Stimulated activated CD8-positive, alpha-beta memory T cell treated with anti-CD3 and anti-CD28 coated beads, Interleukin-7, amount 100 ng/mL, for 24 hours (primary cell): ENCODE measurements at places on chromosomes 4 and X.

- no peak for DNase-seq
These were observed 288.3 kb downstream of the ARHGAP24 start for GRCh38 chr4:85763202-85763601.

DNA sequence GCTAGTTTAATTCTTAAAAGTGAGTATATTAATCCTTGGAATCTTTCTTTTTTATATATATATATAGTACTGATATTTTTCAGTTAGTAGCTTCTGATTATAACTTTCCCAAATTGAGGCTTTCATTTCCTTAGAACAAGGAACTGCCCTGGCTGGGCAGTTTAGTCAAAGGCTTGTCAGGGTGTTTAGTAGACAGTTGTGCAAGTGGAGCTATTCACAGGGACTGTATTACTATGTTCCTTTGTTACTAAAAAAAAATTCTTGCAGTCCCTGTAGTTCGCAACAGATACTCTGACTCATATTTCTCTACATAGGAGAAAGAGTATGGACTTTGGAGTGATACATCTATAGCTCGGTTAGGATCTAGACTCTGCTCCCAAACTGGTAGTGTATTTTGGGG is 20.8 kb downstream of the USO1 start:
- DNase-seq, result no peak

GRCh38 chr4:32032136-32032672 is 1312.0 kb downstream of the PCDH7 start:
- no peak for DNase-seq

DNA sequence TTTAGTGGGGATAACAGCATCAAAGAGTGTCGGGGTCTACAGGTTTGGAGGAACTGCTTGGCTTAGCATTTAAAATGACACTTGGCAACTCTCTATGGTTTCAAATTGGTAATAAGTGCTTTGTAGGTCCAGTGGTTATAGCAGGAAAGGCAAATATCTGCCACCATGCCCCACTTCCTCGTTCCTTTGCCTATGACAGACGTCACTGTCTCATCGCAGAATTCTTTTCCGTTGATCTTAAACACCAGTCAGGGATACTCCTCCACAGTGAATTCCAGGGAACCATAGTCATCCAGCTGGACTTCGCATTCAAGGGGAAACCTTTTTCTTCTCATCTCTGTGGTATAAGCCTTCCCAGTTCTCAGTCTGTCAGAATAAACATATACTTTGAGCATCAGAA is 319.1 kb downstream of the GPAT3 start:
- DNase-seq, result no peak

GRCh38 chr4:136395212-136395722 is 1137.0 kb downstream of the PCDH18 start:
- no peak for DNase-seq

DNA sequence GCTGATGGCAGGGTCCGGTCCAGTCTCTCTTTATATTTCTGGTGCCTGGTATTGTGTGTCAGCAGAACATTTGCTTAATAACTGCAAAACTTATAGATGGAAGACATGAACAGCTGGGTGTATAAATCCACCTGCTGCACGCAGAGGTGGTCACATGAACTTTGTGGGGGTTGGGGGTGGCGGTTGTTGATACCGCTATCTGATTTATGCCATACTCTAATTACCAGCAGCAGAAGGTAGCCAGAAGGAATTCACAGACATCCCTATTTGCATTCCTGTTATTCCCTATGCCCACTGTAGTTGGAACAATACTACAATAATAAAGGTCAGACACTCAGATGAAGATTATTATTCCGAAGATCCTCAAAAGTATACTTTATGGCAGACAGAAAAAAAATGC is 121.6 kb upstream of the PUDP start:
- DNase-seq, result no peak

- no peak for DNase-seq
These were observed 561.5 kb upstream of the PCDH10 start for GRCh38 chr4:132587626-132588025.

- no peak for DNase-seq
These were observed 5.7 kb upstream of the TMEM150C start for GRCh38 chr4:82567444-82567843.

DNA sequence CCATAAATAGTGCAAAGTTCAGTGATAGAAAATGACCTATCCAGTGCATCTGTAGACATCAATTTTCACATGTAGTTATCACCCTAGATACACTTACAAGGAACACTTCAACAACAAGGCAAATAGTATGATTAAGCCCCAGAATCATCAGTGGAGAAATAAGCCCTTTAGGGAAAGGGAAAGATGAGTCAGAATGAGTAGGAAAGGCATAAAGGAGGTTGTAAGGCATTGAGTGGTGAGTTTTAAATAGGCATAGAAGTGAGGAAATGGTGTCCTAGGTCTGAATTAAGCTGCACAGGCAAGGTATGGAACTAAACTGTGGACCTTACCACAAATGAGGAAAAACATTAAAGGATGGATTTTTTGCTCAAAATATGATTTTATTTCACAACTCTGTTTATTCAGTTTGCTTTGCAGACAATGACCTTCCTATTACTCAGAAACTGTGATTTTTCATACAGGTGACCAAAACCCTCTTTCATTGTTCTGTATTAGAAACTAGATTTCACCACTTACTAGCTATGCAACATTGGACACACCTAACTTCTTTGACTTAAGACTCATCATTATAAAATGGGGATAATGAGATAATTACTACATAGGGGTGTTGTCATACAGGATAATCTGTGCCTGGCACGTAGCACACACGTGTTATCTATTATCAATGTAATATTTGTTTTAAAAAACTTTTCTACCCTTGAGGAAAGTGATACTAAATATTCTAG is 57.0 kb upstream of the MAP9 start:
- DNase-seq, result no peak

DNA sequence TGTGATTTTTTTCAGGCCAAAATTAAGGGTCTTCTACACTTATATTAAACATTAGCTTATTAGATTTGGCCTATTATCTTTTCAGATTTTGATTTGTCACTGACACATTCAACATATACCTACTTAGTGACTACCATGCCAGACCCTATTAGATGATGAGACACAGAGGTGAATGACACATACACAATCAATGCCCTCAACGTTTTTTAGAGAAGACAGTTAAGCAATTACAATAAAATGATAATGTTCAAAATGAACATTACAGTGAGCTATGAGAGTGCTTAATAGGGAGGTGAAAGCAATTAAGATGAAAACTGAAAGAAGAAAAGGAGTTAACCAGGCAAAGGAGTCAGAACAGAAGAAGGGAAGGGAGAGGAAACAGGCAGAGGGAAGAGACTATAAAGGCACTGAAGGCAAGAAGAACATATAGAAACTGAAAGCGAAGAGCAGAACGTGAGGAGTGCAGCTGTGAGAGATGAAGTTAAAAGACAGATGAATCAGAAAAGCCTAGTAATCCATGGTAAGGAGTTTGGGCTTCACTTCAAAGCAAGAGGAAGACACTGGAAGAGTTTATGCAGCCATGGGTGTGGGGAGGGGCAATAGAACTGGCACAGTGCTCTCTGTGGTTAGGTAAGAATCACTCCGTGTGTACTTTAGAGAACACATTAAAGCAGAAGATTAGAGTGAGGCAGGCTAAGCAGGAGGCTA is 119.0 kb downstream of the REELD1 start:
- no peak for DNase-seq

GRCh38 chrX:155061760-155062159 is 9.2 kb downstream of the CMC4 start:
- no peak for DNase-seq

DNA sequence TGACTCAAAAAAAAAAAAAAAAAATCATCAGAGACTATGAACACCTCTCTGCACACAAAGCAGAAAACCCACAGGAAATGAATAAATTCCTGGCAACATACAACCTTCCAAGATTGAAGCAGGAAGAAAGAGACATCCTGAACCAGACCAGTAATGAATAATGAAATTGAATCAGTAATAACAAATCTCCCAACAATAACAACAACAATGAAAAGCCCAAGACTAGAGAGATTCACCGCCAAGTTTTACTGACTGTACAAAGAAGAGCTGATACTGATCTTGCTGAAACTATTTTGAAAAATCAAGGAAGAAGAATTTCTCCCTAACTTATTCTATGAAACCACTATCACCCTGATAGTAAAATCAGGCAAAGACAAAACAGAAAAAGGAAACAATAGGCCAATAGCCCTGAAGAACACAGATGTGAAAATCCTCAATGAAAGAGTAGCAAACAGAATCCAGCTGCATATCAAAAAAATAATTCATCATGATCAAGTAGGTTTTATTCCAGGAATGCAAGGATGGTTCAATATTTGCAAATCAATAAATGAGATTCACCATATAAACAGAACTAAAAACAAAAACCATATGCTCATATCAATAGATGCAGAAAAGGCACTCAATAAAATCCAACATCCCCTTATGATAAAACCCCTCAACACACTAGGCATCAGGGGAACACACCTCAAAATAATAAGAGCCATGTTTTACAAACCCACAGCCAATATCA is 31.0 kb upstream of the PLK4 start:
- no peak for DNase-seq

DNA sequence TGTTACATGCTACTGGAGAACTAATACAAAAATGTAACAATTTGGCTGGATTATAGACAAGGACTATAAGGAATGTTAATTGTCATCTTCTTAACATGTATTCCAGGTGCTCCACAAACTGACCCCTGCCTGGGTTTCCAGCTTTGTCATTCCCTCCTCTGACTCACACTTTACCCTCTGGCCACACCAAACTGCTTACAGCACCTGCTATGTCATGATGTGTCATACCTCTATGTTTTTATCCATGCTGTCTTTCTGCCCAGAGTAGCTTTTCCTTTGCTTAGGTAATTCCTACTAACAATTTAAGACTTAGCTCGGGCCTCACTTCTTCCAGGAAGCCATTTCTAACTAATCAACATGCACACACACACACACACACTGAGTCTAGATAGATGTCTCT is 14.0 kb upstream of the SHROOM4 start:
- no peak for DNase-seq

DNA sequence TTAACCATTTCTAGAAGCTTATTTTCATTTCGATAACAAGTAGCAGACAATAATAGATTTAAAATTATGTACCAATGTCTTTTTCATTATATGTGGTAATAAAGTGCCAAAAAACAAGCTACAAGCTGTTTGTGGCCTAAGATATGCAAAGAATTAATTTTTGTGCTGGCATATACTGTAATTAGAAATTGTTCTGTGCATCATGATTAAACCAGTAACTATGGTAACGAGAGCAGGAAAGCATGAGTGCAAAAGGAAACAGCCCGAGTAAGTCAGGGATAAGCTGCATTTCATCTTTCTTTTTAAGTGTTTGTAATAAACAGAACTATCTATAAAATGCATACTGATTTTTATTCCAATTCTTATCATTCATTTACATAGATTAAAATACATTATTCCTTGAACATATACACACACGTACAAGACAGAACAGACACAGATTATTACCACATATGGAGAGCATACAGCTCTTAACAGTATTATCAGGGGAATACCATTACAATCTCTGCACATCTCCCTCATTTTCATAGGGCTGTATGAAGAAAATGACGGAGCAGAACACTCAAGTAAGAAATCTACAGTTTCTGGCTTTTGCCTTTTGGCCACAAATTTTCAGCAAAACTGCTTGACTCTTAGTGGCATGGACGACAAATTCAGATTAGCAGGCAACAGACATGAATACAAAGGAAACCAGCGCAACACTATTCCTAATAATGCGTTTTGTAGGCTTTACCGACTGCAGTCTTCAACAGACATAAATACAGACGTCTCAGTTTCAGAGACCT is 121.3 kb upstream of the WDR17 start:
- DNase-seq, result no peak

- DNase-seq, result no peak
These were observed 52.4 kb upstream of the MMAA start for GRCh38 chr4:145566768-145567167.

- DNase-seq, result no peak
These were observed 912.1 kb upstream of the GRIA3 start for GRCh38 chrX:122272011-122272410.

GRCh38 chrX:2748171-2748814 is 3.5 kb upstream of the XG start:
- no peak for DNase-seq

GRCh38 chrX:81202943-81203342 is 1.0 kb downstream of the SH3BGRL start:
- no peak for DNase-seq

GRCh38 chr4:1403177-1403583 is 3.1 kb downstream of the NKX1-1 start:
- no peak for DNase-seq

DNA sequence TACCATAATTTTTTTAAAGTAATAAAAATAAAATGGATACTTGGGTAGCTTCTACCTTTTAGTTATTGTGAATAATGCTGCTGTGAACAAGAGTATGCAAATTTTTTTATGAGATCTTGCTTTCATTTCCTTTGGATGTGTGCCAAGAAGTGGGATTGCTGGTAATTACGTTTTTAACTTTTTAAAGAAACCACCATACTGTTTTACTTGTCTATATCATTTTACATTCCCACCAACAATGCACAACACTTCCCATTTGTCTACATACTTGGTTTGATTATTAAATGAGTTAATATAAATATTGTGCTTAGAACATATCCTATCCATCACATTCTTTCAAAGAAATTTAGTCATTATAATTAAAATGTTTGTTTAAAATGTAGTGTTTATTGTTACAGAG is 3.9 kb upstream of the SULT1B1 start:
- DNase-seq, result no peak

DNA sequence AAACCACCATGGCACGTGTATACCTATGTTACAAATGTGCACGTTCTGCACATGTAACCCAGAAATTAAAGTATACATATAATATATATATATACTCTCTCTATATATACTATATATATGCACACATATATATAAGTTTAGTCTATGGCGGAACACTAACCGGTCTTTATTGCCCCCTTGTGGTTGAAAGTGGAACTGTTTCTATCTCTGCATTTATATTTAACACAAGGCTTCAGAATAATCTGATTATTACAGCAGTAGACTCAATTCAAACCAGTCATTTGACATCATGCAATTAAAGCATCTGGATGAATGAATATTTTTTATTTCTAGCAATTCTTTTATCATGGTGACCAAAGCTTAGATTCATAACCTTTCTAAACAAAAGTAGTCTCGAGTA is 14.6 kb downstream of the RAB9B start:
- DNase-seq, result no peak

DNA sequence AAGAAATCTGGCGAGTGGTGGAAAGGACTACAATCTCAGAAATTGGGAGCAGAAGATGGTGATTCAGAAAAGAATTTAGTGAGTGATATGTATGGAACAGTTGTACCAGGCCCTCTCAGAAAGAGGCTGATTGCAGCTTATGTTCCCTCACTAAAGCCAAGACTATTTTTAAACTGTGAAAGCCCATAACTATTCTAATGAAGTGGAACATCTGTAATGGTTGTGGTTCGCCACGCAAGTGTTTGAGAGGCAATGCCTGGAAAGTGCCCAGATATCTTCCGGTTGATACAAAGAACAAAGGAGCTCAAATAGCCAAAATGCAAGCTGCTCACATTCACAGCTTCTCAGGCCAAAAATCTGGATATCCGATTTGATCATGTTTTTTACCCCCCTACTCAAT is 1250.7 kb downstream of the RAPGEF2 start:
- DNase-seq, result no peak

- no peak for DNase-seq
These were observed 59.5 kb upstream of the FGF13 start for GRCh38 chrX:138771047-138771446.
